T follicular helper cell (primary cell): ENCODE measurements at places on chromosomes 1 and 21.

GRCh38 chr1:29772584-29773100, 536.3 kb downstream of the PTPRU start:
- DNase-seq = no peak

DNA sequence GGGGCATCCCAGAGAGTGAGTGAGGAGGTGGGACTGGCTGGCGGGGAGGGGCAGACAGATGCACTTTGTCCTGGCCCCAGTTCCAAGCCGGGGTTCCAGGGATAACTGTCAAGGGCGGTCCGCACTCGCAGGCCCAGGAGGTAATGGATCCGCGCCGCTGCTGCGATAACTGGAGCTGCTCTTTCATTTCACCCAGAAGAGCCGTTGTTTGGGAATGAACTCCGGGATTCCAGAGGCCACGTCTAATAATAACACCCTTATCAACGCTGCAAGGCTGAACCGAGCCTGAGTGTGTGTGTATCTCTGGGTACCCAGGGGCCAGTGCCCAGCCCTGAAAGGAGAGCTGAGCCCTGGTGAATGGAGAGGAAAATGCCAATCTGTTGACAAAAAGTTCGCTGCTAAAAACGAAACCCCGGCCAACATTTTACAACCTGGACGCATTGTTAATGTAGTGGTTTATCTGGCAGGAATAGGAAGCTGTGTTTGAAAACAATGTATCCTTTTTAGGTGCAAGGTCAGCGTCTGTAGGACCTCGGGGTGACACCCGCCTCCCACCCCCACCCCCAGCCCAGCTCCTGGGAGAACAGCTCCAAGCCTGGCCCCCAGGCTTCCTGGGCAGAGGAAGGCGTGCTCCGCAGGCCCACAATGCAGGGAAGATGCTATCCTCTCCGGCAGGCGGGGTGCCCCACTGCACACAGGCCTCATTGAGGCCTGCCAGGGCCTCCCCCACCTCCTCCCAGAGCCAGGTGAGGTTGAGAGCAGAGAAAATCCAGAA, 119.7 kb downstream of the PROX1 start:
- no peak for DNase-seq

DNA sequence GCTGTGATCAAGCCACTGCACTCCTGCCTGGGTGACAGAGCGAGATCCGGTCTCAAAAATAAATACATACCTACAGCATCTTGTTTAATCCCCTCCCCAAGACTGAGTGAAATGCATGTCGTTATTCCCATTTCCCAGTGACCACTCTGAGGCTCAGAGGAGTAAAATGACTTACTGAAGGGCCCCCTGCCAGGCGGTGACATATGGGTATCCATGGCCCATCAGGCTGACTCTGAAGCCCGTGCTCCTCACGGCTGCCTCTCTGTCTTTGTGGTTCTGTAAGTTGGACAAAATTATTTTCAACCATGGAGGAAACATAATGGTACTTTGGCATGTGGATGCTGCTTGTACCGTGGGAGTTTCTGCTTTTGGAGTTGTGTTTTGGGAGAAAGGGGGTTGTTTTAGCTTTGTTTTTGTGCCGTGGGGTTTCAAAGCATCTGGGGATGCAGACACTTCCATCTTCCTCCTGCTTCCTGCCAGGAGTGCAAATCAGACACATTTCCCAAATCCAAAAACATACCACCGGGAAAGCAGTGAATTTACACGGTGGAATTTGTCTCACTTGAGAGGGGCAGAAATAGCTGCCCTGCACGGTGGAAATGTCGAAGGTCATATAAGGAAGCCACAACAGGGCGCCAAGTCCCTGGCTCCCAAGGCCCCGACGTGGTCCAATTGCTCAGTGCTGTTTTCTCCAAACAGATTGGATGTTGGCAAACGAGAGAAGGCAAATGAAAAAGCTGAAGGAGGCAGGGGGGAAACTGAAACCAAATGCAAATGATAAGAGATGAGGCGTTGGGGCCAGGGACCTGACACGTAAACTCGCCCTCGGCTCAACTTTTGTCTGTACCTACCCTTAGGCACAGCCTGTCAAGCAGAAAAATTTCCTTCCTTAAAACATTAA, 17.1 kb upstream of the PINK1 start:
- DNase-seq = no peak

- DNase-seq = no peak
Observed at GRCh38 chr1:180026556-180026955, 71.9 kb downstream of the CEP350 start.

DNA sequence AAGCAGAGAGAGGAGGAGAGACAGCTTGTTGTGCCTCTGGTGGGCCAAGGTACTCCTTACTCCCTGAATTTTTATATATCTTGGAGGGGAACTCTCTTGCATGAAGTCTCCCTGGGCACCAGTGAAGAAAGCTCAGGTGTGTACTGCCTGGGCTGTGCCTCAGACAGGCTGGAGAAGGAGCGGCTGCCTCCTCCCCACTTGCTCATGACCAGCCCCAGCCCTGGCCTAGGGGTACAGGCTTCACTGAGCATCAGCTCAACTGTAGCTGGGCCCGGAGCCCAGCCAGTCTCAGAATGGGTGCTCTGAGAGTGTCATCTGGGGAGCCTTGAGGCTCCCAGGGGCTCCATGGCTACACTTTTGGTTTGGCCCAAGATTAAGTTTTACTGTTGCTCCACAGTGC, 44.8 kb upstream of the TENT5C start:
- no peak for DNase-seq

DNA sequence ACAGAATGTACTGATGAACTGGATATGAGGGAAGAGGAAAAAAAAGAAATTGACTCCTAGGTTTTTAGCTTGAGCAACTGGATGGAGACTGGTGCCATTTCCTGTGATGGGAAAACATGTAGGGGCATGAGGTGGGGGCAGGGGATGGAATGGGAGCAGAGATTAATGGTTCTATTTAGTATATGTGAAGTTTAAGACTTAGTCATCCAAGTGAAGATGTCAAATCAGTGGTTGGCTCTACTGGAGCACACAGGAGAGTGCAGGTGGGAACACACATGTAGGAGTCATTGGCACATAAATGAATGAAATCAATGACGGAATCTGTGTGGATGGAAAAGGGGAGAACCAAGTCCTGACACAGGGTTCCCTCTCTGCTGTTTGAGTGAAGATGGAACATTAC, 224.4 kb upstream of the COA6 start:
- no peak for DNase-seq

DNA sequence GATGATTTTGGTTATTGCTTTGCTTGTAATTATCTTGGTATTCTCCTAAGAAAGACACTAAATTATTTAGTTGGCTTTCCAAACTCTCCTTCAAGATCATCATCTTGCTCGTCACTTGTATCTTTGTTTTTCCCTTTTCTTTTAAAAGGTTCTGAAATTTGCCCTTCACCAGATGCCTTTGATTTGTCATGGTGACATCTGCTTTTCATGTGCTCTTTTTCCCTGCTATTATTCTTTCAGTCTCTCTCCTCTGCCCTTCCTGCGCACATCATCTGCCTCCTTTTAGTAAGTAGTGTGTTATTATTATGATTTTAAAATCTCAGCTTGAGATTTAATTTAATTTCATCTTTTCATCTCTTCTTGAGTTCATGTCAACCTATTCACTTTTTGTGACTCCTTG, 92.1 kb downstream of the BACH1 start:
- DNase-seq = no peak

GRCh38 chr1:15459771-15460707, 3.5 kb downstream of the CELA2A start:
- DNase-seq = no peak

DNA sequence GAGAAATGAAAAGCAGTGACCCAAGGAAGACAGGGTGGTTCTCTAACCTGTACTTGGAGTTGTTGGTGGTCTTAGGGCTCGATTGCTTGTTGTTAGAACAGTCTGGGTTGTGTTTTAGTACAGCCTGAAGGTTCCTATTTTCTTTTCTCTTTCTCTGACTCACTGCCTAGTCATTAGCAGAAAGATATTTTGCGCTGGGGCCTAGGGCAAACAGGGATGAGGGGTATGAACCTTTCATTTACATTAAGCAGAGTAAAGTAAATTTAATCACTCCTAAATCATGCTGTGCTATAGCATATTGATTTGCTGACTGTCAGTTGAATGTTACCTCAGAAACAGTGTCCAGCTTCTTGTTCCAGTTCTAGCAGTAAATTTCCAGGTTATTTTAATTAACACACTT, 197.2 kb downstream of the RWDD3 start:
- no peak for DNase-seq

DNA sequence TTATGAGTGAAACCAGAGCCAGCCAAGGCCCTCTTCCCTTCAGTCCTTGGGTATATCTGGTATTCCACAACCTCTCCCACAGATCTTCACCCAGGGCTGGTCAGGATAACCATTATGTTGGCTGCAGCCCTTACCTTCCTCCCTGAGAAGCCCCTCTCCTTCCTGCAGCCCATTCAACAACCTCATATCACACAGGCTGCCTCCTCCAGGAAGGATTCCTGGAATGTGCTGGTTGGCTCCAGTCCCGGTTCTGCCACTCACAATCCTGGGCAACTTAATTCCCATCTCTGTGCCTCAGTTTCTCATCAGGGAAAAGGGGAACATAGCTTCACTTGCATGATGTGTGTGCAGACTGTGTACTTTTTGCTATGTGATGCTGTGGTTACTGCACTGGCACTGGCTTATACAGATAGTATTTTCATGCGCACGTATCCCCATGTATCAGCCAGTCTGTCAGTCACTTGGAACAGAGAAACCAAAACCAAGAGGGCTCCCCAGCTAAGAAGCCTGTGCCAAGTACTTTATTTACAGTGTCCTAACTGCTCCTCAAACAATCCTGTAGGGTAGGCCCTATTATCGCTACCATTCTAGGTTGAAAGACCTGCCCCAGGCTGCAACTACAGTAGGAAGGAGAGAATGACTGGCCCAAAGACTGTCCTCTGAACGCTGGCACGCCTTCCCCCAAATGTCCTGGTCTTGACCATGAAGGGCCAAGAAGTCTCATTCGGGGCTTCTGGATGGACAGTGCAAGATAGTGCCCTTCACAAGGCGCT, 39.9 kb upstream of the PPP1R15B start:
- no peak for DNase-seq

DNA sequence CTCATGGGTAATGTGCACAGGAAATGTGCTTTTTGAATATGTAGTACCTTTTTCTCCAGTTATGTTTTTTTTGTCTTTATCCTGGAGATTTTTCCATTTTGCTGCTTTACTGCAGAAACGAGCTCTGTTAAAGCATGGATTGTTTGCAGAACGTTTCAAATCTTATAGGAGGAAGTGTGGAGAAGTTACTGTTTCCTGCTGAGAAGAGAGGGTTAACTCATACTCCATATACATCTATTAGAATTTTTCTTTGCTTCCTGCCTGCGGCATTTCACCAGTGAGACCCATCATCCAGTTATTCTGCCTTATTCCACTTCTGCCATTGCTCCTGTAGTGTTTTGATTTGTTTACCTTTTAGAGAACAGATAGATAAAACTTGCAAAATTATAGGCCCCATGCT, 2.0 kb downstream of the RPRD2 start:
- no peak for DNase-seq

GRCh38 chr1:18882486-18882885, 19.9 kb downstream of the ALDH4A1 start:
- no peak for DNase-seq

DNA sequence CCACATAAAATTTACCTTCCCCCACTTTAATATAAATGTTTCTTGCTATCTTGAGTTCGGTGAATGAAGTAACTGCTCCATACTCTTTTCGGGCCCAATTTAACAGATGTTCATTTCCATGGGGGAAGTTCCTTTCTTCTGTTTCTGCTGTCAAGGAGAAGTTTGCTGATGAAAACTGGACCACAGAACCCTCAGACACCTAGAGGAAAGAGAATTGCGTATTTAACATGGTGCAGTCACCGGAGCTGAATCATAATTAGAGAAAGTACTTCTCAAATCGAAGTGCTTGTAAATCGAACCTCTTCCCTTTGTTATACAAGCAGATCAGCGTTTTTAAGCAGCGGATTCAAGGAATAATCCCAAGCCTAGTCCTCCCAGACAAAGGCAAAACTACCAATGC, 151.2 kb downstream of the TGFBR3 start:
- no peak for DNase-seq

DNA sequence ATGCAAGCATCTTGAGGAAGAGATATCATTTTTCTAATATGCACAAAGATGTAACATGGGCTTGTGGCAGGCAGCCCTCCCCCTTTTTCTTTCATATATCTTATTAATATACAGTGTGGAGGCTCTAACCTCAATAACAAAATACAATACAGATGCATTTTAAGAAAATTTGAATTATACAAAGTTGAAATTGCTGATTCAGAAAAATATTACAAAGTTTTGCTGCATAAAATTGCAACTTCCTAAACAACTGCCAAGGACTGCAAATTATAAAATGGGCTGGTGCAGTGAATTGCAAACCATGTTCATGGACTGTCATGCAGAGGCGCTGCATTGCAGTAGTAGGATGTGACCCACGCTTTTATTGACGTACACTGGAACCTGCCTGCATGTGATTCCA, 84.0 kb downstream of the LPAR3 start:
- no peak for DNase-seq

DNA sequence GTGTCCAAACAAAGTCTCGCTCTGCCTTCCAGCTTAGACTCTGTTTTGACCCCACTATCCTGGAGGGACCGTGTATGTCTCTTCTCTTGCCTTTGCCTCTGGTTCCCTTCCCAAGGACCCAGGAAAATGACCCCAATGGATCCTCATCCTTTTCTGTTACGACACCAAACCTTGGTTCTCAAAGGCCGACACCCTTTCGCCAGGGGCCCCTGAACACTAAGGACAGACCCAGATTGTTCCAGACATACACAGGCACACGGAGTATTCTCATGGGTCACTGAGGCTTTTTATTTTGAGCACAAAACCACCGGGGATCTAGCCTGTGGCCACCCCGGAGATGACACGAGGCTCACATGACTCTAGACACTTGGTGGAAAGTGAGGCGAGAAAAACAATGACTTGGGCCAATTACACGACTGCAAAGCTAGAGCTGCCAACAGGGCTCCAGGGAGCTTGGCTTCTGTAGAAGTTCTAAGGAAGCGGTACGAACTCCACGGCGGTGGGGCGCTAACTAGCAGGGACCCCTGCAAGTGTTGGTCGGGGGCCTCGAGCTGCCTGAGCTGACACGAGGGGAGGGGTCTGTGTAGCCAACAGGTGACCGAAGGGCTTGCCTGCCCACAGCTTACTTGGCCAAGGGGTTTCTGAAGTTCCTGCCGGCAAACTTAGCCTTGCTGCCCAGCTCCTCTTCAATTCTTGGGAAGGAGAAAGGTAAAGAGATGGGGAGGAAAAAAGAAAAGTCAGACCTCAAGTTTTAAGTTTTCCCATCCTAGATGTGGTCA, 17.6 kb downstream of the ENO1 start:
- DNase-seq = no peak

DNA sequence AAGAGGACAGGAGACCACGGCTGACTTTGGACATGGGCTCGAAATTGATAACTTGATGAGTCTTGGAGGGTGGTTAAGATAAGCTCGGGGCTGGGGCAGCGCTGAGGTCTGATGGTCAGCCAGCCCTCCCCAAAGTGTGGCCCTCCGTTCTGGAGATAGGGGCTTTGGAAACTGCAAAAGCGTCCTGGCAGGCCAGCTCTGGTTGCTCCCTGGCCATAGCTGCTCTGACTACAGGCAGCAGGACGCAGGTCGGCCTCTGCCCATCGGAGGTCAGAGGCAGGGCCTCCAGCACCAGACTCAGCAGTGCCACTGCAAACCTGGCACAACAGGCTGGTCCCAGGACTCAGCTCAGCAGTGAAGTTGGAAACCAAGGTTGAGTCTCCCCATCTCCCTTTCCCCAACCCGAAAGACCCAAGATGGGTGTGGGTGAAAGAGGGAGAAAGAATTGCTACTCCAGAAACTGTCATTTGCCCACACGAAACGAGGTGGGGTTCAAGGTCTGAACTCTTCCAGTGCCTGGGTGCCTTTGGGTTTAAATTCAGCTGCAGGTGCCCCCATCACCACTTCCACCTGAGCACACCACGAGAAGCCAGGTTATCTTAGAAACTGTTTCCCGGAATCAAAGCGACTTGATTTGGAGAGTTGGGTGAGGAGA, 4.8 kb downstream of the SIM2 start:
- DNase-seq = no peak
